ENCODE measurements at places on chromosomes 12 and 14. TPM values are rescaled to one million over a fixed set of nuclear protein-coding genes. Genes with fewer than 3 reads are reported as not detected.

The RD3L gene
- total RNA-seq, result not detected

The DHRS2 gene
- 1.2 TPM for total RNA-seq

The PIWIL1 gene
- not detected for total RNA-seq

The NDUFB1 gene
- 124 TPM for total RNA-seq

The NOVA1 gene
- 3.4 TPM for total RNA-seq

The DPF3 gene
- total RNA-seq, result 0.59 TPM

Measured in lower lobe of right lung (tissue), 2 donors.